ENCODE measurements at places on chromosomes 16 and 17. TPM values are rescaled to one million over a fixed set of nuclear protein-coding genes. Genes with fewer than 3 reads are reported as not detected.

MYH3 gene
- 0.46 TPM for total RNA-seq

PLA2G10 gene
- not detected for total RNA-seq

ARHGAP44 gene
- 6.4 TPM for total RNA-seq

RAMP2 gene
- total RNA-seq = 54.8 TPM

SCARF1 gene
- total RNA-seq = 18.8 TPM

GRCh38 chr16:52816993-52817392 lies 235.7 kb downstream of the CHD9NB start:
- no peak overlapping the region for H3K4me3 ChIP-seq
- no peaks in the 10 kb centered on the region for H3K27me3 ChIP-seq
- H3K4me1 ChIP-seq = peaks cover 9% of the 10 kb centered on the region
- DNase-seq = no peak

GRCh38 chr16:1196494-1196893 lies 28.6 kb downstream of the TPSG1 start:
- no peak overlapping the region for H3K27ac ChIP-seq
- peaks cover 4% of the 10 kb centered on the region for H3K27me3 ChIP-seq
- H3K4me1 ChIP-seq = no peaks in the 10 kb centered on the region
- no peaks in the 10 kb centered on the region for H3K36me3 ChIP-seq
- no peak overlapping the region for H3K4me3 ChIP-seq

DNA sequence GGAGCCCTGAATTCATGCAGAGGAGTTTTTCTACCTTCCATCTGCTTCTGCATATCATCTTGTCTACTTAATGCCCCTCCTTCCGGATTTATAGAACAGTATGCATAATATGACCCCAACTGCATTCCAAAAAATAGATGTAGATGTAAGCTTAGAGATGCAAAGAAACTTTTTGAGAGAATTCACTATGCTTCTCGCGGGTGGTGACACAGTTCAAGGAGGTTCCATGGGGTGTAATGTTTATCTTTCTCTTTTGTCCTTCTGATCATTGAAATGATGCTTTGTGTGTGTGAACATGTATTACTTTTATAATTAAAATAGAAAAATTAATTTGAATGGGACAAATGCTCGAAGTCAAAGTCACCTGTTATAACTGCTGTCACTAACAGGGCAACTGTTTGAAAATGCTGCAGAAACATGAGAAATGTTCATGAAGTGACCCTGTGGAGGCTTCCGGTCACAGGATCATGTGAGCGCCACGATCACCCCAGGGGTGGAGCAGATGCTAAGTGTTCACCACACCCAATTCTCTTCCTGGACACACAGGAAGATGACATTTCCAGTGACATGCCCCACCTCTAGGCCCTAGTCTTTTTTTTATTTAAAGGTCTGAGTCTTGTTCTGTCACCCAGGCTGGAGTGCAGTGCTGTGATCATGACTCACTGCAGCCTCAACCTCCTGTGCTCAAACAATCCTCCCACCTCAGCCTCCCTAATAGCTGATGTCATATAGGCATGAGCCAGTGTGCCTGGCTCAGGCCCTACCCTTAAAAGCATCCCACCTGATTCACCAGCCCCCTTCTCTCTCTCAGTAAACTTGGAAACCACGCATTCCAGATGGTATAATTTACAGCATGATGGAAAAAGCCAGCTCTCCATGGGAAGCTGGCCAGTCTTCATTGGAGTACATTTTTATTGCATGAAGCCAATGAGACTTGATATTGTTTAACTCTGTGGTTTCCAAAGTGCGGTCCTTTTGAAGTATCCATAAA lies 21.0 kb upstream of the AGRP start:
- DNase-seq = peak; percentile 54
- H3K4me1 ChIP-seq = no peaks in the 10 kb centered on the region
- peak overlapping the region; percentile 69 for H3K27ac ChIP-seq
- no peak overlapping the region for H3K4me3 ChIP-seq
- H3K27me3 ChIP-seq = no peaks in the 10 kb centered on the region

- H3K4me1 ChIP-seq = peaks cover 3% of the 10 kb centered on the region
- peak overlapping the region; percentile 33 for H3K27ac ChIP-seq
- H3K36me3 ChIP-seq = no peaks in the 10 kb centered on the region
Measured at GRCh38 chr16:66927918-66928649, 2.7 kb upstream of the RRAD start.

- no peaks in the 10 kb centered on the region for H3K36me3 ChIP-seq
- no peak overlapping the region for H3K4me3 ChIP-seq
- no peaks in the 10 kb centered on the region for H3K4me1 ChIP-seq
- H3K27me3 ChIP-seq = no peaks in the 10 kb centered on the region
Measured at GRCh38 chr16:64171632-64172031, 950.2 kb downstream of the CDH11 start.

- H3K4me3 ChIP-seq = no peak overlapping the region
- no peak overlapping the region for H3K27ac ChIP-seq
- no peaks in the 10 kb centered on the region for H3K36me3 ChIP-seq
- DNase-seq = no peak
- H3K4me1 ChIP-seq = no peaks in the 10 kb centered on the region
Measured at GRCh38 chr16:1341495-1342420, 8.3 kb downstream of the BAIAP3 start.

DNA sequence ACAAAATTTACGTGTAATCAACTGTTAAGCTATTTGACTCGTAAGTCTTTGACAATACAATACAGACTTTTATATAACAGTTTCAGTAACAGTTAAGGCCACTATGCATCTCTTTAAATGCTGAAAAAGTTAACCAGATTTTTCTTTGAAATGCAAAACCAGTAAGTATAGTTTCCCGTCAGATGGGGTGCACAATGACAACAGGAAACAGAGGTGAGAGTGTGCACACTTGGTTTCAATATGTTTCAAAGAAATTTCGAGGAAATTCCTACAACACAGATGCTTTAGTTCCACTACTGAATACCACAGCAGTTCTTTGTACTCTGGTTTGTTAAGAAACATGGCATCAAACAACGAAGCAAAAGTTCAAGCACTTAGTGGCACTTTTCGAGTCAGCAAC lies 48.4 kb downstream of the RNF157 start:
- H3K36me3 ChIP-seq = no peaks in the 10 kb centered on the region
- no peak overlapping the region for H3K4me3 ChIP-seq
- DNase-seq = no peak
- H3K27ac ChIP-seq = no peak overlapping the region

DNA sequence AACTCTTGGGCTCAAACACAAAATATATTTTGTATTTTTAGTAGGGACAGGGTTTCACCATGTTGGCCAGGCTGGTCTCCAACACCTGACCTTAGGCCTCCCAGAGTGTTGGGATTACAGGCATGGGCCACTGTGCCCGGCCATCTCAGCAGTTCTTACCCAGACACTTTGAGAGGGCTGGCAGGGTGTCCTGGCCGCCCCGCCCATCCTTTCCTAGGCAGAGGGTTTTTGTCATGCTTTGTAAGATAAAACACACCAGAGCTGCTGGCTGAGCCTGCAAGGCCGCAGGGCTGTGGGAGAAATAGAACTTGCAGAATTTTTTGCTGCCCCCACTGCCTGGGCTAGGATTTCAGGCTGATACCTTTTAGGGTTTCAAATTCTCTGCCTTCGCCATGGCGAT lies 8.7 kb downstream of the PPL start:
- no peaks in the 10 kb centered on the region for H3K4me1 ChIP-seq

GRCh38 chr17:37742116-37742761 lies 2.6 kb downstream of the HNF1B start:
- H3K4me3 ChIP-seq = peak overlapping the region; percentile 34
- no peak overlapping the region for H3K27ac ChIP-seq
- H3K36me3 ChIP-seq = no peaks in the 10 kb centered on the region
- H3K27me3 ChIP-seq = peaks cover 100% of the 10 kb centered on the region

DNA sequence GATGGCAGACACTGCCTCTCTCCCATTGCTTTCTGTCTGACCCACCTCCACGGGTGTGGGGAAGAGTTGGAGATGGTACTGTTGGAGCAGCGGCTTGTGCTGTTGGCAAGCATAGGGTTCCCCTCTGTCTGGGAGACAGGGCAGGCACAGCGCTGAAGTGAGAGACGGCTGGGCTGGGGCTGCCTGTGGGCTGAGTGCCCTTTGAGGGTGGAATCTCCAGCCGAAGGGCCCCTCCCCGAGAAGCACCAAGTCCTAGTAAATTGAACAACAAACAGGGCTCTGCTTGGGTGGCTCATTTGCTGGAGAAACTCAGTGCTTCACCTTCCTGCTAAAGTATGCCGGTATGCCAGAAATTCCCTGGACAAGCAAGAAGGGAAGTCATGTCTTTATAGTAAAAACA lies 79.7 kb downstream of the KSR1 start:
- H3K4me1 ChIP-seq = peaks cover 42% of the 10 kb centered on the region
- no peak overlapping the region for H3K4me3 ChIP-seq
- no peak overlapping the region for H3K27ac ChIP-seq
- DNase-seq = no peak

DNA sequence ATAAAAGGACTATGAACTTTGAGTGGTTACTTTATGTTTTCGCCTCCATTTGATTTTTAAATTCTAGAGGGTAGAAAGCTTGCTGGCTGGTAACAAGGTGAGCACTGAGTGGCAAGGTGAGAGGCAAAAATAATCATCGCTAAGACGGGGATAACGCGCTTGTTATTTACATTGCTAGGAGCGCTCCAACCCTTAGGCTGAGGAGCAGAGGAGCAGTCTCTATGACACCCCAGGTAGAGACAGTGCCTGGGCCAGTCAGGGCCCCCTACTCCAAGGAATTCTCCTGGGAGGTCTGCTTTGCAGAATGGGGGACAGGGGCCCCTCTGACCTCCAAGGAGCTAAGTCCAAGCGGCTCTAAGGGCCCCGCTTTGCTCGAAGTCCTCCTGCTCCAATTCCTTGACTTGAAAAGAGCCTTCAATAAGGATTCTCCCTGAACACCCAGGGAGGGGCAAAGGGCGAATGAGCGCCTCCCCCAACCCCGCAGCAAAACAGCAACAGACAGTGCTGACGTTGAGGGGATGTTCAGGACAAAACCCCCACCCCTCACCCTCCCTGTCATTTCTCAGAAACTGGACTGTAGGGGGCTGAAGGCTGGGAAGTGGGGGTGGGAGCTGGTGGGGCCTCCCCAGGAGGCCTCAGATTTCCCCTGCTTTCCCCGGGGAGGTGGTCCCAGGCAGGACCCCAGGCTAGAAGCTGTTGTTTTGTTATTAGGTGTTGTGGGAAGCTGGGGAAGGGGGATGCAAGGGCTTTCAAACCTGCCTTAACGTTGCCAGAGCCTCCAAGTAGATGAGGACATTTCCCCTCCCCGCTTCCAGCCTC lies 10.2 kb upstream of the FOXF1 start:
- H3K27ac ChIP-seq = no peak overlapping the region
- DNase-seq = no peak
- no peak overlapping the region for H3K4me3 ChIP-seq
- H3K4me1 ChIP-seq = peaks cover 11% of the 10 kb centered on the region
- H3K27me3 ChIP-seq = peaks cover 100% of the 10 kb centered on the region
- H3K36me3 ChIP-seq = no peaks in the 10 kb centered on the region

DNA sequence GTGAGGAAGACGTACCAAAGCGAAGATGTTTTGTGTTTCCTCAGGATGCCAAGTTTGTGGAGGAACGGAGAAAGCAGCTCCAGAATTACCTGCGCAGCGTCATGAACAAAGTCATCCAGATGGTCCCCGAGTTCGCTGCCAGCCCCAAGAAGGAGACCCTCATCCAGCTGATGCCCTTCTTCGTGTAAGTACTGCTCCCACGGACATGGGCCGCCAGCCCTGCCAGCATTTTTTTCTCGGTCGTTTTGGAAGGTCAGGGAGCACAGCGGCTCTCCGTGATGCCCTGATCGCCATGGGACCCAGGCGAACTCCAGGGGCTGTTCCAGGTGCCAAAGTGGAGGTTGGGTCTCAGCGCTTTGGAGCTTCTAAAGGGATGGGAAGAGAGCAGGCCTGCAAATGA lies 279.0 kb downstream of the CPPED1 start:
- DNase-seq = no peak
- H3K27ac ChIP-seq = no peak overlapping the region
- H3K27me3 ChIP-seq = no peaks in the 10 kb centered on the region
- no peaks in the 10 kb centered on the region for H3K36me3 ChIP-seq

Data from heart right ventricle (tissue), 16 donors.